ENCODE measurements at places on chromosomes 3 and 15.

GRCh38 chr3:139203752-139204151 is 140.1 kb upstream of the MRPS22 start:
- DNase-seq = no peak

DNA sequence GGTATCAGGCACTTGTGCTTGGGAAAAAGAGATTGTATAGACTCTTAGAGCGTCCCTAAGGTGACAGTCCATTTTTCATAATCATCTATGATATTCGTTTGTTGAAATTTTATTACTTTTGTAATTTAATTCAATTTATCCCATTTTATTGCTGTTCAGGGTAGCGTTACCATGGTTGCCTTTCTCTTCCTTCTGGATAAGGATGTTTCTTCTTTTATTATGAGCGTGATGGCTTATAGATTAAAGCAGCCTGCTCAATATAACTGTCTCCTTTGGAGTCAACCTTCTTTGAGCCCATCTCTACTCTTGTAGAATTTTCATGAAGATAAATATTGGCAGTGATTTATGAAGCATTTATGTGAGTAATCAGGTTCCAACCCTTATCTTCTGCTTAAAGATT is 182.0 kb downstream of the LRTM1 start:
- no peak for DNase-seq

- DNase-seq = no peak
Measured at GRCh38 chr15:35876762-35877161, 330.8 kb upstream of the DPH6 start.

DNA sequence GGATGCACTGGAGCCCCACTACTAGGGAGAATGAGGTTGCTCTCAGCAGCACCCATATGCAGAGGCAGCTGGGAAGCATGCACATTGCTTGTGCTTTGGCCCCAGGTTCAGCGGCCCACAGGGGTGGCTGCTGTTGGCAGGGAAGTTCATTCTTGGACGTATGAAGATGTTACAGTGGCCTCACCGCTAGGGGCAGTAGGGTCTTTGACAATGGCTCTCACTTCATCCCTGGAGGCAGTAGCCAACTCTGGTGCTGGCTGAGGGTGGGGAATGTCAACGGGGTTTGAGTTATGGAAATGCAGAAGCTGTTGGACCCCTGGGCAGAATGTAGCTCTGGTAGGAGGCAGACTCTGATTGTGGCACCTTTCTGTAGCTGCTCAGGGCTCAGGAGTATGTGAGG is 279.9 kb downstream of the SCAPER start:
- no peak for DNase-seq

DNA sequence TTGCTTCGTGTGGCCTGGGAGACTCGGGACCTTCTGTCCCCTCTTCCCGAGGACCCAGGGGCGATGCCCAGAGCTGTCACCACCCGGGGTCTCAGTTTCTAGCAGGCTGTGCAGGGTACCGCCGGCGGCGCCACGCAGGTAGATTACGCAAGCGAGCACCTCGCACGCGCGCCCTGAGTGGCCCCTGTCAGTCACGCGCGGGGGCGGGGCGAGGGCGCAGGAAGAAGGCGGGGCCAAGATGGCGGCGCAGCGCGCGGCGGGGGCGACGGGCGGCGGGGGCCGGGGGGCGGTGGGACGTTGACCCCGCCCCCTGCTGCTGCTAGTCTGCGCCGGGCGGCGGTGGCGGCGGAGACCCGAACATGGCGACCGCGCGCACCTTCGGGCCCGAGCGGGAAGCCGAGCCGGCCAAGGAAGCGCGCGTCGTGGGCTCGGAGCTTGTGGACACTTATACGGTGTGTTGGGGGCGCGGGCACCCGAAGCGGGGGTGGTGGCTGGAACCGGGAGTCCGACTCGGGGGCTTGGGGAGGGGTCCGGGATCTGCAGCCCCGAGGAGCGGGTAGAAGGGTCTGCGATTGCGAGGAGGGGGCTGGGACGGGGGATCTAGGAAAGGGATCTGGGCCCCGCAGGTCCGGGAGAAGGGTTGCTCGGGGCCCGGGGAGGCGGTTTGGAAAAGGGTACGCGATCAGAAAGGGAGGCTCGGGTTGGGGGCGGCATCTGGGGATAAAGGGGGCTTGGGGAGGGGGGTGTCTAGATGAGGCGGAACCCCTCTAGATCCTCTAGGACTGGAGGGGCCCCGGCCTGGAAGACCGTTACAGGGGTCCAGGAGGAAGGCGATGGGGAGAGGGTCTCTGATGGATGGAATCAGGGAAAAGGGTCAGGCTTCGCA is at the start of gene NISCH:
TSS of gene NISCH (plus strand) at position 322 of the 886 bp plus-strand sequence. CDS start at position 360, 38 bp downstream.
- DNase-seq = peak; percentile 95

- no peak for DNase-seq
Measured at GRCh38 chr3:124976383-124976782, 41.8 kb upstream of the MUC13 start.

- DNase-seq = no peak
Measured at GRCh38 chr3:183400352-183400751, 28.1 kb downstream of the MCF2L2 start.

DNA sequence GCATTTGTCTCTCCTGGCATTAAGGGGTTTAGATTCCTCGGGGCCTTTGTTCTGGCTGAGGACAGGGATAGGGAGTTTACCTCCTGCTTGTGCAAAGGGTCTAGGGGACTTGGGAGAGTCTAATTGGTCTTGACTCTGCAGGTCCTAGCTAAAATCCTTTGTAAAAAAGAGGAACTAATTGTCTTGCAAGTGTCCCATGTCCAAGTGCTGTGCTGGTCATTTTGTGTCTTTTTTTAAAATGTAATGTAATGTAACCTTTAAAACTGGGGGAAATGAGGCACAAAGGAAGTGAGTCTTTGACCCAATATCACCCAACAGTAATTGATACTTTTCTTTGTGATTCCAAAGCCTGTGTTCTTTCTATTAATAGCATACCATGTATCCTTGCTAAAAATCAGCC is 14.9 kb upstream of the C3orf80 start:
- DNase-seq = no peak

Data from stimulated activated naive CD4-positive, alpha-beta T cell treated with Interleukin-2 at 50 U/mL for 16 hours (primary cell).